ENCODE measurements at places on chromosomes 4 and X.

DNA sequence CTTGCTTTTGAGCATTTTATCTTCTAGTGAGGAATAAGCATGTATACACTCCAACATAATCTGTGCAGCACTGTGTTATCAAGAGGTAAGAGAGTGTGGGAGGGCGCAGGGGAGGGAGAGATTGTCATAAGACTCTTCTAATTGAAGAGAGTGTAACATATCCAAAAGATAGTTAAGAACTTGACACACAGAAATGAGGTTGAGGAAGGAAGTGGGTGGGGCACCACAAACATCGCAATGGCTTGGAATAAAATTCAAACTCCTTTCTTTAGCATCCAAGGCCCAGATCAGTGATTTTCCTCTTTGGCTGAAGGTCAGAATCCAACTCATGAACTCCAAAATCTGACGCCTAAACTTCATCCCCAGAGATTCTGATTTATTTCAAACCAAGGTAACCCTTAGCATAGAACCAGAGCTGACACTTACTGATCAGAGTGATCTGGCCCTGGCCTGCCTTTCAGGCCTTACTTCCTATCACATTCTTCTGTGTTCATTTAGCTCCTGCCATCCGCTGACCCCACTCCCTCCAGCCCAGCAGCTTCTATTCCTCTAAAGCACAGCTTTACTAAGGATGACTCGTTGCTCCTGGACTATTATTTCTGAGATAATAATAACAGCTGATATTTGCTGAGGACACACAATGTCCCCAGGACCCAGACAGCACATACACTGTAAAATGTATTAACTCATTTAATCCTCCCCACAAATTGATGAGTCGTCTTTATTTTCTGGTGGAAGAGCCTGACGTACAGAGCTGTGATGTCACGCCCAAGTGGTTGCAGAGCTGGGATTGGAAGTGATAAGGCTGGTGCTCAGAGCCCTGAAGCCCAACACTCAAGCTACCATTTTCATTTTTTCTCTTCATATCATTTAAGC lies 10.6 kb upstream of the CTSO start:
- no peak for DNase-seq

DNA sequence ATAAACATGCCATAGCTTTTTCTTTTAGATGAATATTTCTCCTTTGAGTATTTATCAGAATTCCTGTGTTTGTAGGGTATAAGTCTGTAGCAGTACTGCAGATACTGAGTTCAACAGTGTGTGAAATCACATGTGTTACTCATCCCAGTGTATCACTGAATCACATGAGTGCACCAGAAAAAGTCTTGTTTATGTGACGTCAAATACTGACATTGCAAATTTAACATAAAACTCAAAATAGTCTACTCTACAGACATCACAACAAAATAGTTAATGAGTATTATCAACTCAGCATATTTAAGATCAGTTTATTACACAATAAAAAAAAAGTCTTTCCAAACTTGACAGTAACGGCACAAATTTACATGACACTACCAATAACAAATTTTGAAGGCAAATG lies 221.3 kb downstream of the DCTD start:
- DNase-seq: no peak

DNA sequence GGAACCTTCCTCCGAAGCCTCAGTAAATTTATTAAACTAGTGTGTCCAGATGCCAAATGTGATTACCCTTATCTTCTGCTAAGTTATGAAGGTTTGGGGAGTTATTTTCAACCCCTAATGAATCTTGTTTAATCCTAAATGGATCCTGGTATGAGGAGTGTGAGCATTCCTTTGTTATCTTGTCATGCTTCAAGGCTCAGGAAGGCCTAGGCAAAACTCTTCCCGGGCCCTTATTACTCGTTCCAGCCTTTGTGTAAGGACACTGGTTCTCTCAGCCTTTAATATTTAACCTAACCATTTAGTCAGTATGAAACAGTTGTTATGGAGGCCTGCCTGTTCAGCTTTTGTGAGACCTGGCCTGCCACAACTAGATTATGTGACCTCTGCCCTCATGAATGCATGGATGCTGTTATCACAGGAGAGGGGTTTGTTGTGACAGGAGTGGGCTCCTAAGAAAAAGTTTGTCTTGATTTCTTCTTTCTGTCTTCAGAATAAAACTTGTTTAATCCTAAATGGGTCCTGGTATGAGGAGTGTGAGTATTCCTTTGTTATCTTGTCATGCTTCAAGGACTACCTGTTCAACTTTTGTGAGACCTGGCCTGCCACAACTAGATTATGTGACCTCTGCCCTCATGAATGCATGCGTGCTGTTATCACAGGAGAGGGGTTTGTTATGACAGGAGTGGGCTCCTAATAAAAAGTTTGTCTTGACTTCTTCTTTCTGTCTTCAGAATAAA lies 181.7 kb downstream of the SLC39A8 start:
- no peak for DNase-seq

DNA sequence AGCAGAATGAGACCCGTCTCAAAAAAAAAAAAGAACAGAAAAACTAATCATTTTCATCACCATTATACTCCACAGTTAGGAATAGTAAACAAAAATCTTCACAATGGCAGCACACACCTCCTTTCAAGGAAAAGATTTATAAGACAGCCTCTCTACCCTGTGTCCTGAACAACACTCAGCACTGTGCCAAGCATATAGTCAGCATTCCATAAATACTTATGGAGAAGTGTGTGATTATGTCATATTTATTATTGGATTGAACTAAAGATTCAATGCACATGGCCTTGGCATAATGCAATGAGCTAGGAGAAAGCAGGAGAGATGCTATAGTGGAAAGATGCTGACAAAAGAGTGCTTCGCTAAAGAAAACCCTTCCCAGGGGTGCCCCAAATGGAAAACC lies 52.6 kb downstream of the FAM114A1 start:
- DNase-seq: no peak

GRCh38 chr4:159141193-159141592 lies 38.3 kb downstream of the RAPGEF2 start:
- no peak for DNase-seq
